ENCODE measurements at places on chromosomes 6 and 20. TPM values are rescaled to one million over a fixed set of nuclear protein-coding genes. Genes with fewer than 3 reads are reported as not detected.

FAM162B gene
- 14.1 TPM for total RNA-seq

PPP1R16B gene
- 5.3 TPM for total RNA-seq

SFTA2 gene
- total RNA-seq = not detected

GSTA2 gene
- total RNA-seq = not detected

IPCEF1 gene
- under 0.01 TPM for total RNA-seq

SLC12A5 gene
- total RNA-seq = under 0.01 TPM

MYCT1 gene
- under 0.01 TPM for total RNA-seq

TRIM40 gene
- total RNA-seq = not detected

KCNK5 gene
- under 0.01 TPM for total RNA-seq

SYNGAP1 gene
- total RNA-seq = 6.0 TPM

KCNK15 gene
- total RNA-seq = 1.6 TPM

DEFB132 gene
- not detected for total RNA-seq

RHAG gene
- not detected for total RNA-seq

HSPA1A gene
- total RNA-seq = 107 TPM

ISM1 gene
- 0.33 TPM for total RNA-seq

All from uterine smooth muscle cell (primary cell).